ENCODE measurements at places on chromosomes 6 and 20.

GRCh38 chr6:21664314-21665109 is 71.0 kb downstream of the SOX4 start:
- H3K4me1 ChIP-seq = peaks cover 36% of the 10 kb centered on the region
- peaks cover 65% of the 10 kb centered on the region for H3K27me3 ChIP-seq
- DNase-seq = no peak

- no peak overlapping the region for H3K4me3 ChIP-seq
- no peak for DNase-seq
- no peaks in the 10 kb centered on the region for H3K27me3 ChIP-seq
- H3K4me1 ChIP-seq = no peaks in the 10 kb centered on the region
- H3K36me3 ChIP-seq = no peaks in the 10 kb centered on the region
Measured at GRCh38 chr6:1136827-1137226, 175.1 kb upstream of the FOXQ1 start.

DNA sequence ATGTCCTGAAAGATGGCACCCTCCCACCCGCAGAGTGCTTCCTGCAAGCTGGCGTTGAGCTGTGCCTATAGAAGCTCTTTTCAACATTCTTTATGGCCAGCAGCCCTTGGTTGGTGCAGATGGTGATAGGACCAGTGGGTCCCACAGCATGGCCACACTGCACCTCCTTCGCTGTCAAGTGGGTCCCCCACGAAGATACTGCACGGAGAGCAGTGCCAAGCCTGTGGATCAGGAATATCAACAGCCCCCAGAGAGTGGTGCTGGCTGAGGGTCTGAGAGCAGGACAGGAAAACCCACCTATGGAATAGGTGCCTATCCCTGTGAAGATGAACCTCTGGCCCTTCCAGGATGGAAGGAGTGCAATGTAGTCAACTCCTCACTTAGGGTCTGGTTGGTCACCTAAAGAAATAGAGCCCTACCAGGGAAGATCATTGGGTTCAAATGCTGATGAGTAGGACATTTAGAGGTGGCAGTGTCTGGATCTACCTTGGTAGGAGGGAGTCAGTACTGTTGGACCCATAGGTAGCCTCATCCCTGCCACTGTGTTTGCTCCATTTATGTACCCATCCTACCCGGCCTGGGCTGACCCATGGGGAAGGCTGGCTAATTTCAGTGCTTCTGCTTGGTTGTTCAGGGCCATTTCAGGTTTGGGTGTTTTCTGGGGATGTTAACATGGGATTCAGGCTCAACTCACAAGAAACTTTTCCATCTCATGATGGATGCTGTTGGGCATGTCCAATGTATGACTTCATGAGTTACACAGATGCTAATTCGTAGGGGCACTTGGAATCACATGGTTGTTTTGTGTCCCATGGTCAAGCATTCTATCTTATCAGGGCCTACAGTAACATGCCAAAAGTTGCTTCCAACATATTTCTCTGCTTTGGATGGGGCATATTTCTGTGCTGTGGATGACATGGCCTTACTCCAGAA is 33.4 kb upstream of the MICB start:
- no peaks in the 10 kb centered on the region for H3K27me3 ChIP-seq
- peaks cover 35% of the 10 kb centered on the region for H3K36me3 ChIP-seq
- peak overlapping the region; percentile 95 for H3K27ac ChIP-seq
- H3K4me3 ChIP-seq = peak overlapping the region; percentile 99
- H3K4me1 ChIP-seq = peaks cover 55% of the 10 kb centered on the region

GRCh38 chr6:142374965-142375733 is 73.3 kb downstream of the ADGRG6 start:
- no peak overlapping the region for H3K27ac ChIP-seq
- no peak overlapping the region for H3K4me3 ChIP-seq
- H3K27me3 ChIP-seq = no peaks in the 10 kb centered on the region
- no peaks in the 10 kb centered on the region for H3K36me3 ChIP-seq
- peaks cover 24% of the 10 kb centered on the region for H3K4me1 ChIP-seq

- H3K4me3 ChIP-seq = no peak overlapping the region
- H3K4me1 ChIP-seq = no peaks in the 10 kb centered on the region
- no peak for DNase-seq
- H3K36me3 ChIP-seq = no peaks in the 10 kb centered on the region
- no peaks in the 10 kb centered on the region for H3K27me3 ChIP-seq
Measured at GRCh38 chr20:51275826-51276225, 252.9 kb upstream of the KCNG1 start.

GRCh38 chr6:68559716-68560115 is 75.4 kb upstream of the ADGRB3 start:
- no peaks in the 10 kb centered on the region for H3K4me1 ChIP-seq
- H3K36me3 ChIP-seq = no peaks in the 10 kb centered on the region
- no peak overlapping the region for H3K4me3 ChIP-seq
- no peak for DNase-seq
- H3K27me3 ChIP-seq = no peaks in the 10 kb centered on the region

DNA sequence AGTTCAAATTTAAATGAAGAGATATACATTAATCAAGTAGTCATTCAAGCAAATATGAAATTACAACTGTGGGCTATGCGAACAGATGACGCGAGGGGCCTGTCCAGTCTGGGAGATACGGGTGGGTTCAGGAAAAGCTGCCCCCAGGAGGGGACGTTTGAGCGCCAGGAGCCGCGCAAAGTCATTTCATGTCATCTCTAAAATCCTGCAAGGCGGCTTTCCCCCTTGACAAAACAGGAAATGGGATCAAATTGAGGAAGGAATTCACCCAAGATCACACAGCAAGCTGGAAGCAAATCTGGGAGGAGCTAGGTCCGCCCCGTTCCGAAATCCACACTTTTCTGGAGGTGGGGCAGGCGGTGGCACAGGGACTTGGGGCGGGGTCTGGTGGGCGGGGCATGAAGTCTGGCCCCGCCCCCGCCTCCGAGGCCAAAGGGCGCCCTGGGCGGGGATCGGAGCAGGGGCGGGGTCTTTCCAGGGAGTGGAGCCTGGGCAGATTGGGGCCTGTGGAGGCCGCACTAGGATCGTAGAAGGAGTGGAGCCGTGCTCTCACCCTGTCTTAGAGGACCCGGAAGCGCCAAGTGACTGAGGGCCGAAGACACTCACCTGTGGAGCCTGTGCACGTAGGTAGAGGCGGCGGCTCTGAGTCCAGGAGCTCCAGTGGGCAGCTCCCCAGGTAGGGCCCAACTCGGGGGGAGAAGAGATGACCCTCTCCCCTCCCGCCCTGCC is at the start of gene LPIN3:
Gene LPIN3 (plus strand): TSS at position 495 of the 729 bp plus-strand sequence. CDS start 4,983 bp downstream, outside the sequence.
- no peaks in the 10 kb centered on the region for H3K36me3 ChIP-seq
- peak; percentile 7 for DNase-seq
- peaks cover 20% of the 10 kb centered on the region for H3K27me3 ChIP-seq
- no peak within 1 kb of the TSS for H3K27ac ChIP-seq
- H3K4me3 ChIP-seq = peak within 1 kb of the TSS; percentile 56

DNA sequence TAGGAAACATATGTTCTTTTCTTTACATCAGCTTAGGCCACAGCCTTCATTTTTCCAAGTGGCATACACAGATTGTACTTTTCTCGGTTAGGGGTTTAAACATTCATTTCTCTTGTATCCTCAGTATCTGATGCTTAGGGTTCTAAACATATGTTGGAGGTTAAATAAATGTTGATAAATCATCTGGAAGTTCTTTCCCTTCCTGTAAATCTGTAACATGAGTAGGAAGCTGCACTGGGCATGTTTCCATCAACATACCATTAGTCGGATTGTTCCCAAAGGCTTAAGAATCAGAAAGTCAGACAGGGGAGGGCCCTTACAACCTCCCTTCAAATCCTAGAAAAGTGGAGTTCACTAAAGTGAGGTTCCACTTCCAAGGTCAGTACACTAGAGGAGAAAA is 54.8 kb upstream of the BCLAF1 start:
- peaks cover 8% of the 10 kb centered on the region for H3K36me3 ChIP-seq
- H3K4me1 ChIP-seq = peaks cover 9% of the 10 kb centered on the region
- H3K27ac ChIP-seq = no peak overlapping the region
- DNase-seq = no peak
- H3K27me3 ChIP-seq = no peaks in the 10 kb centered on the region

DNA sequence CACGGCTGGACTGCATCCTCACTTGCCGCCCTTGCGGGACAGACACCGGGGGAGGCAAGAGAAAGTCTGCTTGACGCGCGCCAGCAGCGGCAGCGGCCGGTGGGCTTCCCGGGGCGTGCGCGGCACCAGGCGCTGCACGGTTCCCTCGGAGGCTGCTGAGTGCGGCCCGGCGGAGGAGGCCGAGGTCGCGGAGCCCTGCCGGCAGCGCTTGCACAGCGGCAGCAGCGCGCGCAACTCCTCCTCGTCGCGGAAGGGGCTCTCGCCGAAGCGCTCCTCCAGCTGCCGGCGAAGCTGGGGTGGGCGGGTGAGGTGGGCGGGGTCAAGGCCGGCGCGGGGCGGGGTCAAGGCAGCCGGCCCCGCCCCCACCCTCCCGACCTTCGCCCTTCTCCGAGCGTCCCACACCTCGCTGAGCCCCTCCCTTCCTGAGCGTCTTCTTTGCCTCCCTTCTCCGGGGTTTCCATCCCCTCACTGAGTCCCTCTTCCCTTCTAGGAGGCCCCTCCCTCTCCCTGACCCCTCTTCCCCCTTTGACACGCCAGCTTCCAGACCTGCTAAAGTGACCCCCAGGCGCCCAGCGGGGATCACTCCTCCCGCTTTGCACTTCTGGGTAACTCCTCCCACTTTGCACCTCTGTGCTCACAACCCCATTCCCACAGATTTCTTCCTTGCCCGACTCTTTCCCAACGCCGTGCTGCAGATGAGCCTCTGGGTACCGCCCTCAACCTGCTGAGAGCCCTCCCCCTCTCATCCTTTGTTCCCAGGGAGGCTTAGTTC is 8.8 kb downstream of the DUSP15 start:
- no peak overlapping the region for H3K27ac ChIP-seq
- H3K36me3 ChIP-seq = no peaks in the 10 kb centered on the region
- peaks cover 33% of the 10 kb centered on the region for H3K27me3 ChIP-seq
- peak overlapping the region; percentile 7 for H3K4me3 ChIP-seq
- peaks cover 19% of the 10 kb centered on the region for H3K4me1 ChIP-seq

GRCh38 chr20:39849664-39850063 is 839.4 kb downstream of the MAFB start:
- DNase-seq = no peak
- H3K4me1 ChIP-seq = no peaks in the 10 kb centered on the region
- no peaks in the 10 kb centered on the region for H3K27me3 ChIP-seq
- no peak overlapping the region for H3K27ac ChIP-seq
- no peaks in the 10 kb centered on the region for H3K36me3 ChIP-seq

DNA sequence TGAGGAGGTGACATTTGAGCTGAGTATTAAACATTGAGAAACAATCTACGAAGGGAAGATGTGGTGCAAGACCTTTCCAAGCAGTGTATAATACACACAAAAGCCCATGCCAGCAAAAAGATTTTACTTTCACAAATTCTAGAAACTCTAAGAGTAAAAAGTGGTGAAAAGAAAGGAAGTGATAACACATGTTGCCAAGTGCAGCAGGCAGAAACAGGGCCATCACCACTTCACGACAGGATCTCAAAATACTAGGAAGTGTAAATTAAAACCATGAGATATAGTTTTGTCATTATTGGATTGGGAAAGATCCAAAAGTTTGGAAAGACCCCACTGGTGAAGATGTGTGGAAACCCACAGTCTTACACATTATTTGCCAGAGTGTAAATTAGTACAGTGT is 1.7 kb upstream of the ENTPD6 start:
- H3K4me1 ChIP-seq = peaks cover 29% of the 10 kb centered on the region
- no peak overlapping the region for H3K27ac ChIP-seq
- H3K27me3 ChIP-seq = no peaks in the 10 kb centered on the region
- DNase-seq = no peak
- H3K36me3 ChIP-seq = no peaks in the 10 kb centered on the region
- no peak overlapping the region for H3K4me3 ChIP-seq

DNA sequence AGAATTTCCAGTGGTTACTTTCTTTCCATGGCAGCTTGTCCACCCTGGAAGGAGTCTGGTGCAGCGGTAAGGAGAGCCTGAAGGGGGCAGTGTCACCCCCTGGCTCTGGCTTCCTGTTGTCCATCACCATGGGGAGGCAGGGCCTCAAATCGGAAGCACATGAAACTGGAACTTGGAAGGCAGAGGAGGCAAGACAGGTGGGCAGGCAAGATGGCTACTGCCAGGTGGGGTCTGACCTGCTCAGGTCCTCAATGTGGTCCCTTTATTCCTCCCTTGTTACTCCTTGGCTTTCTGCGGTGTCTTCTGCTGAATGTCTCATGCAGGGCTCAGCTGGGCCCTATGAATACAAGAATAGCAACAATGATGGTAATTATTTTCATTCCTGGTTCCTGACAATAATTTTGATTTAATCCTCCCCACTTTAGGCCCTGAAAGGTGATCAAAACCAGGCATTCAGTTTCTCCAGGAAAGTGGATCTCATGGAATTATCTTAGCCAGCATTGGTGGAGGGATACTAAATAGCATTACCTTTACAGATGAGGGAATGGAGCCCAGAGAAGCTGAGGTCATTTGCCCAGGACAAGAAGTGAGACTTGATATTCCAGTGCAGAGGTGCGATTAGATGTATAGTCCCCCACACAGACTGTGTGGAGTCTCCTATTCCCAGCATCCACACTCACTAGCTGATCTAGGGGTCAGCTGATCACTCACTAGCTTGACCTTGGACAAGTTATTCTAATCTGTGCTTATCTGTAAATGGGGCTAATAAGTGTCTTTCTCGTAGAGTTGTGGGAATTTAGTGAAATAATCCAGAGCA is 17.6 kb upstream of the SNAI1 start:
- H3K4me1 ChIP-seq = peaks cover 10% of the 10 kb centered on the region
- no peak overlapping the region for H3K4me3 ChIP-seq
- H3K36me3 ChIP-seq = no peaks in the 10 kb centered on the region
- no peak overlapping the region for H3K27ac ChIP-seq
- DNase-seq = peak; percentile 36

DNA sequence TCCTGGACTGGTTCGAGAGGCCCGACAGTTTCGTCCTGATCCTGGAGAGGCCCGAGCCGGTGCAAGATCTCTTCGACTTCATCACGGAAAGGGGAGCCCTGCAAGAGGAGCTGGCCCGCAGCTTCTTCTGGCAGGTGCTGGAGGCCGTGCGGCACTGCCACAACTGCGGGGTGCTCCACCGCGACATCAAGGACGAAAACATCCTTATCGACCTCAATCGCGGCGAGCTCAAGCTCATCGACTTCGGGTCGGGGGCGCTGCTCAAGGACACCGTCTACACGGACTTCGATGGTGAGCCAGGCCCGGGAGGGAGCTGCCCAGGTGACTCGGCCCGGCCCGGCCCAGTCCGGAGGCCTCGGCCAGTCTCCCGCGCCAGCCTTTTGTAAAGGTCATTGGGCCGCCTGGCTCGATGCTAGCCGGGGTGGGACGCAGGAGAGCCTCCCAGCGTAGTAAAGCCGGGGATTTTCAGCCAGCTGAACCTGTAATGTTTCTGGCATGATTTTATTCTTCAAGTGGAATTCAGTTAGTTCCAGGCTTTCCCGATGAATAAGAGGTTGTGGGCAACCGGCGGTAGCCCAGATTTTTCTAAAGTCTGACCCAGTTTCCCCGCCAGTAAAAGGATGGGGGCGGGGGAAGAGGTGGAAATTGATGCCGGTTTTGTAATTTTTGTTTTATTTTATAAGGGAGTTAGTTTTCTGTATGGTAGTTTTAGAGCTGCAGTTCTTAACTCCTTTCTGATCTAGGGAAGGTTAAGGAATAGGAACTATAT is 1.4 kb downstream of the PIM1 start:
- H3K4me1 ChIP-seq = peaks cover 56% of the 10 kb centered on the region
- no peaks in the 10 kb centered on the region for H3K27me3 ChIP-seq
- H3K36me3 ChIP-seq = peaks cover 32% of the 10 kb centered on the region
- peak overlapping the region; percentile 78 for H3K4me3 ChIP-seq

All from CD14-positive monocyte (primary cell).